T-helper 17 cell (primary cell): ENCODE measurements at places on chromosomes 1 and 21. TPM values are rescaled to one million over a fixed set of nuclear protein-coding genes. Genes with fewer than 3 reads are reported as not detected.

GRCh38 chr1:169509354-169509753 is 23.6 kb upstream of the SLC19A2 start:
- no peak overlapping the region for H3K27ac ChIP-seq
- no peak for DNase-seq
- H3K4me3 ChIP-seq: no peak overlapping the region
- peaks cover 2% of the 10 kb centered on the region for H3K36me3 ChIP-seq
- H3K27me3 ChIP-seq: no peaks in the 10 kb centered on the region

GUCA2B gene
- total RNA-seq: not detected

DNA sequence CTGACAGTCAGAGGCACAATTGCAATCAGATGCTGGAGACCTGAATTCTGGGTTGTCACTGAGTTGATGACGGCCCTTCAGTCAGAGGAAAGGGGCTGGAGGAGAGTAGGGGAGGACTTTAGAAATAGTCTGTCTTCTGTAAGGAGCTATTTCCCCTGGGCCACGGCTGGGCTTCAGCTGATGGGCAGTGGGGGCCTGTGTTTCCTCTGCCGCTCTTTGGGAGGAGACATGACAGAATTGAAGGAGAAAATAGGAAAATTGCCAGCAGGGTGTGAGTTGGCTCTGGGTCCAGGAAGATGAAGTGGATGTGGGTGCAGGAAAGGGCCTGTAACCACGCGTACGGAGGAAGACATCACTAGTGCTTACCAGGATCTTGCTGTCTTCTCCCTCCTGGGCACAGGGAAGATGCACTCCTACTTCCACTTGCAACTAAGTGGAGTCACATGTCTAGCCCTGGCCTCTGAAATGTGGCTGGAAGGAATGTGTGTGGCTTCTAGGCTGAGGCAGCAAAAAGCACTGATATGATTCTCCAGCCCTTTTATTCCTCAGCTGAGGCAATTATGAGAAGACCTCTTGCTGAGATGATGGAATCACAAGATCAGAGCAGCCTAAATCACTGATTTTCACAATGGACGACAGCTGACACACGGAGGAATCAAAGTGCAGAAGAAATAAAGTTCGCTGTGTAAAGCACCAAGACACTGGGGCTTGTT is 250.0 kb downstream of the GRIK3 start:
- no peak overlapping the region for H3K4me3 ChIP-seq
- no peaks in the 10 kb centered on the region for H3K4me1 ChIP-seq
- H3K27me3 ChIP-seq: peaks cover 70% of the 10 kb centered on the region
- H3K36me3 ChIP-seq: no peaks in the 10 kb centered on the region
- DNase-seq: no peak

DNA sequence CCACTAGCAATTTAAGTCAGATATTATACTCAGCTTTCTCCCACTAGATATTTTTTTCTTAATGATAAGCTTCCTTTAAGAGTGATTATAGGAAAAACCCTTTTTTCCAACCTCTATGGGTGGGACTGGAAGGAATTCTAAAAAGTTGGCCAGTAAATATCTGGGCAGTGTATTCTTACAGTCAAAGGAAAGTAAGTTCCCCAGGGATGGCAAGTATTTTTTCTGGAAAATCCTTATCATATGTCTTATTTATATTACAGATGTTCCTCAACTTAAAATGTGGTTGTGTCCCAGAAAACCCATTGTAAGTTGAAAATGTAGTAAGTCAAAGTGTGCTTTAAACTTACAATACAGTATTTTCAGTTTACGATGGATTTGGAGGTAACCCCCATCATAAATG is 29.2 kb downstream of the CMPK1 start:
- no peak for DNase-seq
- no peak overlapping the region for H3K27ac ChIP-seq
- no peaks in the 10 kb centered on the region for H3K27me3 ChIP-seq
- H3K4me1 ChIP-seq: peaks cover 8% of the 10 kb centered on the region
